ENCODE measurements at places on chromosomes 3 and 15.
A peak's percentile ranks its signal among the peaks of the same experiment; 100 is the strongest.

GRCh38 chr3:63193647-63194046, 84.5 kb upstream of the SYNPR start:
- DNase-seq, result peak; percentile 41

DNA sequence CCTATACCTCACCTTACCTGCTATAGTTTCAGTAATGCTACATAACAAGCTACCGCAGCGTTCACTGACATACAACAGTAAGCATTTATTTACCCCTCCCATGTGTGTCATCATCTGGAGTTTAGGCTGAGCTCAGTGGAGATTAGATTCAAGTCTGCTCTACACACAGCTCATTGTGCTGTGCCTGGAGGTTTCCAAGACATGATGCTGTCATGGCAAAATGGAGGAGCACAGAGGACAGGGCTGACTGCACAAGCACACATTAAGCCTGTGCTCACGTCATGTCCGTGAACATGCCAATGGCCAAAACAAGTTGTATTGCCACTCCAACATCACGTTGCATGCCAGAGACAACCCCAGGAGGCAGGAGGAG, 333.8 kb upstream of the TRIM42 start:
- no peak for DNase-seq

DNA sequence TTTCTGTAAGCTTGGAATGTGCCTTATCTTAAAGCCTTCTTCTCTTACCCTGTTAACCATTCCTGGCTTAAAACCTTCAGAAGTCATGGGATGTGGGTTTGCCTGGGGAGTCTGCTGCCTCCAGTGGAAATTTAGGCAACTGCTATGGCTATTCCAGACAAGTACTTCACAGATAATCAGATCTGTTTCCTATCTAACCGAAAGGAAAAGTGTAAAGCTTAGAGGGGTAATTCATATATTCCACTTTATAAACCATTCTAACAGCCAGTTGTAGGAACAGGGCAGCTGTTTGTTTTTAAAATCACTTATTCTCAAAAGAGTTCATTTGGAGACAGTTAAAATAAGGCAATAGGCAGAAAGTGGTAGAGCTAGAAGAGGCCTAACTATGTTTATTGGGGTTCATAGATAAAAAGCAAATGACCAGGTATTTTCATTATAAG, 219.9 kb downstream of the TCF12 start:
- peak; percentile 41 for DNase-seq

- no peak for DNase-seq
Observed at GRCh38 chr3:125671461-125672243, 76.4 kb upstream of the OSBPL11 start.

DNA sequence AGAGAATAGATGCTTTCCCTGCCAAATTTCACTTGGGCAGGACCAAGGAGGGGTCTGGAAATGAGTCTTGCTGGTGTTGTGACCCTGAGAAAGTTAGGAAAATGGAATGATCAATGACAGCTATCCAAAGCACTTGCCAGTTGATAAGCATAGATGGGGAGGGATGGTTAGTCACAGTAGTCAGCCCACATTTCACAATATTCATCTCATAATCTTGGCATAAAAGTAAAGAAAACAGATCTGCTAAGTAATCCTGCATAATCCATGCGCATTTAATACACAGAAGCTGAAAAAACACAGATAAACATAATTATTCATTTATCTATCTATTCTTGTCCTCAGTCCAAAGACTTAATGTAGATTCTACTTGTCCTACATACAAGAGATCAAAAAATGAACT, 184.1 kb downstream of the ZIC4 start:
- no peak for DNase-seq

GRCh38 chr15:63792584-63792983, 41.2 kb downstream of the HERC1 start:
- no peak for DNase-seq

- DNase-seq, result no peak
Observed at GRCh38 chr3:132898141-132898540, 140.1 kb upstream of the TMEM108 start.

- no peak for DNase-seq
Observed at GRCh38 chr3:179933080-179933479, 103.7 kb downstream of the PEX5L start.

- peak; percentile 29 for DNase-seq
Observed at GRCh38 chr15:52020221-52021085, 1.4 kb downstream of the MAPK6 start.

DNA sequence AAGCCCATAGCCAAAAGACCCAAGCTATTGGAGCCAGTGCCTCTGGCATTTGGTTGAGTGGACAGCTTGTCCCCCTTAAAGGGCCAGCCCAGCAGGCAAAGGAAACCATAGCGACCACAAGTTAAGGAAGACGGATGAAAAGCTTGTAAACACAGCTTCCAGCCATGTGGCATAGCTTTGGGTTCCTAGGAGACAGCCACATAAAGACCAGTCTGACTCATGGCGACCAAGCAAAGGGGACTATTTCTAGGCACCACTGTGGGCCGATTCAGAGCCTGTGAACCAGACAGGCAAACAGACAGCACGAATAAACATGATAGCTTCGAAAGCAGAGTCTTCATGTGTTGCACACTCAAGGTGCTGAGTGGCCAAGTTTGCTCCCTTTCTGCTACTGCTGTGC, 30.5 kb upstream of the SRGAP3 start:
- peak; percentile 21 for DNase-seq

DNA sequence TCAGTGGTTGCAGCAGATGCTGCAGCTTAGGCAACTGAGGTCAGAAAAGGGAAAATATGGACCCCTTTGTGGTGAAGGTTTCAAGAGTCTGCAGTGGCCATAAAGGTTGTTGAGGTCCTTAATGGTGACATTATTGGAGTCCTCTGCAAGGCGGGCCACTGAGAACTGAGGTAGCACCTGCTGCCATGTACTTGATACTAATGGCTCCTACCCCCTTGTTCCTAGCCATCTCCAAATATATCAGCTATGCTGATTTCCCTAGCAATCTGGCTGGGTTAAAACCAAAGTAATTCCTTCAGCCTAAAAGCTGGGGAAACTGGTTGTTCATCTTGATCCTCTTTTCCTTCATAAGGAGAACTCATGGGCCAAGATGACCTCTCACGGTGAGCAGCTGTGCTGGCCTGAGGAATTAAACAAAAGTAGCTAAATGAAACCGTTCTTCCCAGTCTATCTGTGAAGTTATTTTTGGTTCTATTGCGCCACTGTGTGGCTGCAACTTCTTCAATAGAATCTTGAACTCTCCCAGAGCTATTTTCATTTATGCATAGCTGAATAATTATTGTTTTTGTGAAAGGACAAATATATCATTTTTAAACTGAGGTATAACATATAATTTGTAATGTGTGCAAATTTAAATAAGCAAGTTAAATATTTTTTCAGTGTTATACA, 76.1 kb upstream of the PLSCR4 start:
- DNase-seq, result peak; percentile 68

DNA sequence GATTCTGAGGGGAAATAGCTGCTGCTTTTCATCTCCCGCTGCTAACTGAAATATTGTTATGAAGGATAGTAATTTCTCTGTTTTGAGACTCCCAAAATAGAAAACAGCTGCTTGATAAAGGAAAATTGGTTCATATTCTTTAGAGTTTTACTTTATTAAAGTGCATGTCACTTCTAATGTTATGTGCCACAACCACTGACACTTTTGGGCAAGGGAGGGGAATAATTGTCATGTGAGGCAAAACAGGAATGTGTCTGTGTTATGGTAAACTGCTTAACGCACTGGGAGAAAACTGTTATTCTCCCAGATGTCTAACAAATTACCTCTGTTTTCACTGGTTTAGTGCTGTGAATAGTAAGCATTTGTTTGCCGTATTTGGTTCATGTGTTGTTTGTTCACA, 201.6 kb downstream of the PDZRN3 start:
- no peak for DNase-seq

- peak; percentile 80 for DNase-seq
Observed at GRCh38 chr3:156509189-156510174, 45.4 kb downstream of the SSR3 start.

GRCh38 chr3:158167737-158168557, 58.1 kb downstream of the RSRC1 start:
- DNase-seq, result peak; percentile 94

GRCh38 chr3:52406231-52406661, 38.7 kb downstream of the SEMA3G start:
- no peak for DNase-seq

GRCh38 chr15:31378363-31378903, 51.8 kb downstream of the KLF13 start:
- no peak for DNase-seq

DNA sequence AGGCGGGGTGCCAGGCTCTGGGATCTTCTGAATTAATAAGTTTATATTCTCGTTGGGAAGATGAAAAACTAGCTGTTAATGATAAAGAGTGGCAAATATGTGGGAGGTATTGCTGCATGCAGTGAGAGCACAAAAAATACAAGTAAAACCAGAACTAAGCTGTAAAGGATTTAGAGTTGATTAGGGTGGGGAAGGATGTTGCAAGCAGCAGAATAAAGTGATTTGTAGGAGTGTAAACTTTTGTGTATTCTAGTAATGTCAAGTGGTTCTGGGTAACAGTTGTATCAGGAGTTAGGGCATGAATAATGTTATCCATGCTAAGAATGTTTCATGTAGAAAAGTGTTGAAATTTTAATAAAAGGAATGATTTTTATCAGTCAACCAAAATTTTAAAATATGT, 18.1 kb downstream of the CRYBG3 start:
- no peak for DNase-seq

DNA sequence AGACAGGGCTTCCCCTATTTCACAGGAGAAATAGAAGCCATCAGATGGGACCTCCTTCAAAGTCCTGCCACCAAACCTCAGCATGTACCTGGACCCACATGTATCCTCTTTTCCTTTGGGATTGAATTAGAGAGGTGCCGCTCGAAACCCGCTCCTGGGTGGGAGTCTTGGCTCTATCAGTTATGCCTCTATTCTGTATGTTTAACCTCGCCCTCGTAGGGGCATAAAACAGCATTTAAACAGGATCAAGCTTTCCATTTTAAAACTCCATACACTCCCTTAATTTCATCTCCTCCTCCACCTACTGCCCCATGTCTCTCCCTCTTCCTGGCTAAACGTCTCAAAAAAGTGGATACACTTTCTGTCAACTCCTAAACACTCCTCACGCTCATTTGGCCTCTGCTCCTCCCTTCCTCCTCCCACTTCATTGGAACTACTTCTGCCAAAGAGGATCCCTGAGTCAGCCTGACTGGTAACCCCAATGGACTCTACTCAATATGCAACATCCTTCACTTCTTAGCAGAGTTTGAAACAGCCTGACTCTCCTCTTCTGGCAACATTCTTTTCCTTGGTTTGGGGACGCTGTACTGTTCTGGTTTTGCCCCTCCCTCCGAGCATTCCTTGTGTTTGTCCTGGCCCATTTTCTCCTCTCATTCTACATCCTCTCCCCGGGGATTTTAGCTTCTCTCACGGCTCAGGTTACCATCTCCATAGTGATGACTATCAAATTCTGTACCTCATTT, 23.0 kb upstream of the MUC20 start:
- peak; percentile 96 for DNase-seq

DNA sequence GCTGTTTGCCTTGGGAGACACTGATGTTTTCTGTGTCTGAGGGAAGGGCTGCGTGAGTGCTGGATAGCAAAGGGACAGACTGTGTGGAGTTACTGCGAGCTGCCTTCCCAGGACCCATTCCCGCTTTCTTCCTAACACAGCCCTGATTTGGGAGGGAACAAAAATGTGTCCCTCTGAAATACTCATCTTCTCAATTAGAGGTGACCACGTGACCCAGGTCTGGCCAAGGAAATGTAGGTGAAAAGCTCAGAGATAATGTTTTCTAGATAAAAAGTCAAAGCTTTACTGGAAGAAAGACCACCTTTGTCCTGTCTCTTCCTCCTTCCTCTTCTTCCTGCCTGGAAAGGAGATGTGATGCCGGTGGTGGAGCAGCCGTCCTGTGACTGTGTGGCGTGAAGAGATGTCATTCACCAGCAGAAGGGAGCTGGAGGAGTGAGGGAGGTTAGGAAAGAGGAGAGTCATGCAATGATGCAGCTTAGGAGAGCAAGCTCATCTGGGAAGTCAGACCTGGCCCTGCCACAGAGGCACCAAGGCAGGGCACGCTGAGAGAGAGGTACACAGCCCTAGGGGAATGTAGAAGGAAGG, 105.6 kb downstream of the CHSY1 start:
- no peak for DNase-seq

- DNase-seq, result peak; percentile 17
Observed at GRCh38 chr15:36301947-36302346, 277.5 kb upstream of the CDIN1 start.

GRCh38 chr15:52238149-52238548, 47.0 kb upstream of the GNB5 start:
- DNase-seq, result no peak

- no peak for DNase-seq
Observed at GRCh38 chr3:178193846-178194245, 342.4 kb upstream of the KCNMB2 start.

GRCh38 chr3:185270956-185271332, 17.1 kb upstream of the EHHADH start:
- DNase-seq, result no peak

DNA sequence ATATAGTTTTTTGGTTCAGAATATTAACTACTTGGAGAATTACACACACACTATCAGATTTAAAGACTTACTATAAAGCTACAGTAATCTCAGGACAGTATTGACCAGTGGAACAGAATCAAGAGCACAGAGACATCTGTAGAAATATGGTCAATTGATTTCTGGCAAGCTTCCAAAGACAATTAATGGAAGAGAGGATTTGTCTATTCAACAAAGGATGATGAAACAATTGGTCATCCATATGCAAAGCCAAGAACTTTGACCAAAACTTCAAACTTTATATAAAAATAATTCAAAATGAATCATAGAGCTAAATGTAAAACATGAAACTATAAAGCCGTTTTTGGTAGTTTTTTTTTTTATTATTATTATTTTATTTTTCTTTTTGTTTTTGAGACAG, 29.8 kb upstream of the MB21D2 start:
- no peak for DNase-seq

GRCh38 chr3:49658711-49659110, 15.4 kb upstream of the APEH start:
- DNase-seq, result no peak
